ENCODE measurements at places on chromosomes 7 and 10.

- DNase-seq, result no peak
Measured at GRCh38 chr10:51369903-51370302, 295.6 kb downstream of the PRKG1 start.

DNA sequence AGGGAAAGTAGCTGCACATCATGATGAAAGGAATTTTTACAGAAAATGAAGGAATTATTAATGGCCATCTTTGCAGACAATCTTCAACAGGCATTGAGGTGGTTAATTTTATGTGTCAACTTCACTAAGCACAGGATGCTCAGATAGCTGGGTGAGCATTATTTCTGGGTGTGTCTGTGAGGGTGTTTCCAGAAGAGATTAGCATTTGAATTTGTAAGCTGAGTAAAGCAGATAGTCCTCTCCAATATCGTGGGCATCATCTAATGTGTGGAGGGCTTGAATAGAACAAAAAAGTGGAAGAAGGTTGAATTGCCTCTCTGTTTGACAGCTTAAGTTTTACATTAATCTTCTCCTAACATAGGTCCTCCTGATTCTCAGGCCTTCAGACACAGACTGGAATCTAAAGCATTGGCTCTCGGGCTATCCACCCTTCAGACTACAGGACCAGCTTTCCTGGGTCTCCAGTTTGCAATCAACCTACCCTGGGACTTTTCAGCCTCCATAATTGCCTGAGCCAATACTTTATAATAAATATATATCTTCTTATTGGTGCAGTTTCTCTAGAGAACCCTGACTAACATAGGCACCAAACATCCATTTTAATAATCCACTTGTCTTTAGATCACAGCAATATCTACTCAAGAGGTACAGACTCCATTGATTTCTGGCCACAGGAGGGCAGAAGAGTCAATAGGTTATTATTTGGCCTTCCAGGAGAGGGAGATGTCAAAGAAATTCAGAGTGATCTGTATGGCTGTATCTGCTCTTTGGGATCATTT is 10.5 kb upstream of the CRPPA start:
- peak; percentile 79 for DNase-seq

GRCh38 chr7:24963218-24963617 is 16.8 kb downstream of the OSBPL3 start:
- DNase-seq, result peak; percentile 73

DNA sequence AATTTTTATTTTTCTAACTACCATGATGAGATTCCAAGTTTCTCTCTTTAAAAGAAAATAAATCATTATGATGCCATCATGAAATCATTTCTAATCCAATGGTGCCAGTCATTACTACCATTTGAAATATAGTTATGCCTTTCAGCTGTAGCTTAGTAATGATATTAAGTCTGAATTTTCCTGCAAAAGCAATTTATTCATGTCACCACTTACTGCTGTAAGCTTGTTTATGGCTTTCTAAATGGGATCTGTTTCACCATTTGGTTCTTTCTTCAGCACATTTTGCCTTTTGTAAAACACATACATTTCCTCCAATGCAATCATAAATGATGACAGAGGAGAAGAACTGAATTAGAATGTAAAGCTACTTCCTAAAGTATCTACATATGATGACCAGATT is 130.5 kb downstream of the SEM1 start:
- DNase-seq, result no peak

DNA sequence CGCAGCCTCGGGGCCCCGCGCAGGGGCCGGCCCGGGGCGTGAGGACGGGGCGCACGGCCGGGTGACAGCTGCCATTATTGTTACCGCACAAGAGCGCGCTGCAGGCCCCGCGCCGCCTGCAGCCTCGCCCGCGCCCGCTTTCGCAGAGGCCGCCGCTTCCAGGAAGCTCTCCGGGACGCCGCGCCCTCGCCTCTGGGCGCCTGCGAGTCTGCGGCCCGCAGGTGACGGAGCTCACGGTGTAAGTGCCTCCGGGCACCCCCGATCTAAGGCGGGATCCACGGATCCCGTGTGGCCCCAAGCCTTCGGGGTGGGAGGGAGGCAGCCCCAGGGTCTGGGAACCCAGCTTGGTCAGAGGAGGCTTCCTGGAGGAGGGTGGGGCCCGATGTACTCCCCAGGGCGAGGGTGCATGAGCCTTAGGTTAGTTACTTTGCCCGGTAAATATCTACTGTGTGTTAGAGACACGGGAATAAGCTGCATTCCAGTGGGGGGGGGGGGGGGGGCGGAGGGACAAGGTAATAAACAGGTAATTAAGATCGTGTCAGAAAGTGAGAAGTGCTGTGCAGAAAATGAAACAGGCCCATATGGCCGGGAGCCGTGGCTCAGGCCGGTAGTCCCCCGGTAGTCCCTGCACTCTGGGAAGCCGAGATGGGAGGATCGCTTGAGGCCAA is 638 bp downstream of the IQCE start:
- no peak for DNase-seq

DNA sequence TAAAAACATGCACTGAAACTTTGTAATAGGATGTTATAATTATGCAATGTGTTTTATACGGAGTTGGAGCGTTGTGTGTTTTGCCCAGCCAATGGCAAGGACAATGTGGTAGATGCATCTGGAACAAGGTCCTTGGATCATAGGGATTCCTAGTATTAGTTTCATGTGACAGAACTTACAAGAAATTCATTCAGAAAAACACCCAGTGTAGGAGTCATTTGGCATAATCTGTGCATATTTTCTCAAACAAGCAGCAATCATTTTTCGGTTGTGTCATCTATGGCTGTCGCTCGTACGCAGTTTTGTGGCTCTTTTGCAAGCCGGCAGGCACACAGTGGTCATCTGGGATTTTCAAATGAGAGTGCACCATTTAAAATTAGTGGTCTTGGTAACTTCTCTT is 19.8 kb downstream of the CREB5 start:
- no peak for DNase-seq

DNA sequence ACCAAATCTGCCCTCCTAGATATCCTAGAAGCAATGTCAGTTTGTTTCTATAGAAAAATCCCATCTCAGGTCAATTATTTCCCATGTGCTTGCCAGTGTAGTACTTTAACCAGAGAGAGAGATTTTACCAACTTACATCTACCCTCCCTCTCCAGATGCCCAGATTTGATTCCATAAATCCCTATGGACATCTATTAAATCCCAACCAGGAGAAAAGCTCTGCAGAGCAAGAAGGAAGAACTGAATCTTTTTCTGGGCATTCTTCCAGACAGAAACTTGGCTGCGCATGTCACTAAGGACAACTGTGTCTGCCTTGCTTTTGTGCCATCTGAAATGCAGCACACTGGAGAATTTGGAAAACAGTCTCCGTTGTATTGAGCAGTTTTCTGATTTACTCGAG is 597.6 kb downstream of the SORCS1 start:
- no peak for DNase-seq

- no peak for DNase-seq
Measured at GRCh38 chr7:124959676-124960075, 30.1 kb upstream of the POT1 start.

DNA sequence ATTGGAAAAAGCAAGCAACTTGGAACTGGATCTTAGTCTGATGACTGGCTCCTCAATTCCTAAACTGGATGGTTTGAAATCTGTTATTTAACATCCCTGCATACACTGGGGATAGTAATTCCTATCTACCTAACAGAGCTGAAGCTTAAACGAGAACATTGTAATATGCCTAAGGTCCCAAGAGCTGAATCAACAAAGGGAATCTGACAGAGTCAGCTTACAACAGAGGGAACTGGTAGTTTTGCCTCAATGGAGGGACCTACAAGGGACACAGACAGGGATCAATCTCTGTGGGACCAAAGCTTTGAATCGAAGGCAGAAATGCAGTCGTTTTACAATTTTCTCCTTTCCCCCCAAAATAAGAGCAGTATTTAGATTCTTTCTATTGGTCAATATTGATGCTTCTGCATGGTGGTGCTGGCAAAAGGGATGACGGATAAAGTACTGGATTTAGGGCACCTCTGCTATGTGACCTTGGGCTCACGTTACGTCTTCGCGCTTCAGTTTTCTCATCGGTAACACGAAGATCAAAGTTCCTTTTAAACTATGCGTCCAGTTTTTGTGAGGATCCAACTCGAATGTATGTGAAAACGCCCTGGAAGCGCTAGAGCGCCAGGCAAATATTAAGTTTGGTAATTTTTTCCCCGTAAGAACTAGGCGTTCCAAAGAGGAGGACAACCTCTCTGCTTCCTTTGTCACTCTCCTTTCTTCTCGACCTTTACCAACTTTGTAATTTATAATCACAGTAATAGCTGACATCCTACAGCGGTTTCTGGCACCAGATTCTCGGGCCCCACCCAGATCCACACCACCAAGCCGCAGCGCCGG is 1.1 kb downstream of the ACTR1A start:
- DNase-seq, result no peak

DNA sequence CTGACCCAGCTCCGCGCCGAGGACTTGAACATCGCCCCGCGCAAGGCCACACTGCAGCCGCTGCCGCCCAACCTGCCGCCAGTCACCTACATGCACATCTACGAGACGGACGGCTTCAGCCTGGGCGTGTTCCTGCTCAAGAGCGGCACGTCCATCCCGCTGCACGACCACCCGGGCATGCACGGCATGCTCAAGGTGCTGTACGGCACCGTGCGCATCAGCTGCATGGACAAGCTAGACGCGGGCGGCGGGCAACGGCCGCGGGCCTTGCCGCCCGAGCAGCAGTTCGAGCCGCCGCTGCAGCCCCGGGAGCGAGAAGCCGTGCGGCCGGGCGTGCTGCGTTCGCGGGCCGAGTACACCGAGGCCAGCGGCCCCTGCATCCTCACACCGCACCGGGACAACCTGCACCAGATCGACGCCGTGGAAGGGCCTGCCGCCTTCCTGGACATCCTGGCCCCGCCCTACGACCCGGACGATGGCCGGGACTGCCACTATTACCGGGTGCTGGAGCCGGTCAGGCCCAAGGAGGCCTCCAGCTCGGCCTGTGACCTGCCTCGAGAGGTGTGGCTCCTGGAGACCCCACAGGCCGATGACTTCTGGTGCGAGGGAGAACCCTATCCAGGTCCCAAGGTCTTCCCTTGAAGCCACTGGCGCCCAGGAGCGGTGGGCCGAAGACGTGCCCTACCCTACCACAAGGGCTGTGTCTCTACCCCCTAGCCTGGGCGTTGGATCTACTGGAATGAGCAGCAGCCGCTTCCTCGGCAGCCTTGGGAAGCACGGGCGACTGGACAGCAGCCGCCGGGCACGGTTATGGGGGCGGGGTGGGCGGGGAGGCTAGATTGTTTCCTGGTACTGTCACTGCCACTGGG is 945 bp downstream of the ADO start:
- peak; percentile 57 for DNase-seq

- DNase-seq, result no peak
Measured at GRCh38 chr10:52314822-52315552, 906 bp downstream of the DKK1 start.

- DNase-seq, result no peak
Measured at GRCh38 chr7:28986765-28987110, 28.6 kb upstream of the TRIL start.

GRCh38 chr10:4129866-4130477 is 345.0 kb upstream of the KLF6 start:
- DNase-seq, result no peak

GRCh38 chr7:151400626-151401315 is 9.1 kb downstream of the WDR86 start:
- no peak for DNase-seq

- no peak for DNase-seq
Measured at GRCh38 chr7:135277161-135277560, 43.5 kb downstream of the STRA8 start.

- no peak for DNase-seq
Measured at GRCh38 chr10:5896208-5897052, 6.4 kb downstream of the FBH1 start.

DNA sequence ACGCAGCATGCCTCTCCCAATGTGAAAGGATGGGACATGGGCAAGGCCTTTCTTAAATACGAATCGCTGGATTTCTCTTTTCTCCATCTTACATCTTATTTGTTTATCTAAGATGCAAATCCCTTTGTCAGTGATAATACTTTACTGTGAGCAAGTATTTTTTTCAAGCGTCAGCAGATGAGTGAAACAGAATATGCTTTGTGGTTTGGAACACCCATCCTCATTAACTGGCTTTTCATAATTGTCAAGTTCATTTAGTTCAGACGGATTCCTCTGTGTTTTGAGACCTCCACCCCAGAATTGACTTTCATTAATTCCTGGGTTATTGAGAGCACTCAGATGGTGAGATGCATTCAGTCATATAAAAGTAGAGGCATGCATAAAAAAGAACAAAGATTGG is 149.8 kb downstream of the NSUN6 start:
- DNase-seq, result no peak

DNA sequence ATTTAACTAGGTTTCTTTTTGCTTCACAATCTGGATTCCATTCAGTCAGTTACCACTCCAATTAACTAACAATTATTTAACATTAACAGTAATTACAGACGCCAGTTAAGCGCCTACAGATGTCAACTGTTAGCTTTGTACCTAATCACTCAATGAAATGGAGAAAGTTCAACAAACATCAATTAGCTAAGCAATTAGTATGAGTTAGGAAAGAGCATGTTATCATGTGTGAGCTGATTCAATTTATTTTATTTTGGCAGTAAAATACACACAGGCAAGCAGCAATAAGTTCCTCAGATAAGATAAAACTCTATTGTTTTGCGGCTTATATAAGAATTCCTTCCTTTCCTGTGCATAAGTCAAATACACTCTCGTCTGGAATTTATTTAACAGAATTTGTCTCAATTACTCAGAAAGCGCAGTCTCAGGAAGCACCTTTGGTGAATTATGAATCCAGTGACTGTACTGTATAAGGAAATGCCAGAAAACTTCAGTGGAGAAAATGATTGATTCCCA is 427.1 kb upstream of the GALNT17 start:
- no peak for DNase-seq

- DNase-seq, result peak; percentile 38
Measured at GRCh38 chr10:73044378-73045285, 52.0 kb downstream of the P4HA1 start.

- no peak for DNase-seq
Measured at GRCh38 chr10:30686708-30687107, 57.2 kb upstream of the LYZL2 start.

DNA sequence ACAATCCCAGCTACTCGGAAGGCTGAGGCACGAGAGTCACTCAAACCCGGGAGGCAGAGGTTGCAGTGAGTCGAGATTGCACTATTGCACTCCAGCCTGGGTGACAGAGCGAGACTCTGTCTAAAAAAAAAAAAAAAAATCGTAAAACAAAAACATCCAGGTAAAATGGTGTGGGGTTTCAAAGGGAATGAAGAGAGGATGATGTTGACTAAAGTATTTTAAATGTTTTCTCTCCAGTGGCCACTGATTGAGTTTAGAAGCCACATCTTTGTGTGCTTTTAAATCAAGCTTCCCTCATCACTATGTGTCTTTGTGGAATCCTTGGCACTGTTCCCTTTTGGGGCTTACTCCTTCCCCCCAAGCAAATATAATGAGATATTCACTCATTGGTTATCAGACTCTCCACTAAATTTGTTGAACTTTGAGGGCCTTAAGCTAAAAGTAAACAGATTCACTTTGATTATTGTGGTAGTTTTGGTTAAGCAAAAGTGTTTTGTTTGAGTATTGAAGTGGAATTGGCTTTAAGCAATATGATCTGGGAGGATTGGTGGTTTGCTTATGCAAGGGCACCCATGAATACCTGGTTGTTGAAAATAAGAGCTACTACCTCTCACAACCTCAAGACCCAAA is 162.9 kb downstream of the CDK14 start:
- no peak for DNase-seq
